ENCODE measurements at places on chromosomes 5 and 9.
A peak's percentile ranks its signal among the peaks of the same experiment; 100 is the strongest.

- no peak for DNase-seq
Measured at GRCh38 chr5:112787896-112788295, 50.2 kb downstream of the APC start.

DNA sequence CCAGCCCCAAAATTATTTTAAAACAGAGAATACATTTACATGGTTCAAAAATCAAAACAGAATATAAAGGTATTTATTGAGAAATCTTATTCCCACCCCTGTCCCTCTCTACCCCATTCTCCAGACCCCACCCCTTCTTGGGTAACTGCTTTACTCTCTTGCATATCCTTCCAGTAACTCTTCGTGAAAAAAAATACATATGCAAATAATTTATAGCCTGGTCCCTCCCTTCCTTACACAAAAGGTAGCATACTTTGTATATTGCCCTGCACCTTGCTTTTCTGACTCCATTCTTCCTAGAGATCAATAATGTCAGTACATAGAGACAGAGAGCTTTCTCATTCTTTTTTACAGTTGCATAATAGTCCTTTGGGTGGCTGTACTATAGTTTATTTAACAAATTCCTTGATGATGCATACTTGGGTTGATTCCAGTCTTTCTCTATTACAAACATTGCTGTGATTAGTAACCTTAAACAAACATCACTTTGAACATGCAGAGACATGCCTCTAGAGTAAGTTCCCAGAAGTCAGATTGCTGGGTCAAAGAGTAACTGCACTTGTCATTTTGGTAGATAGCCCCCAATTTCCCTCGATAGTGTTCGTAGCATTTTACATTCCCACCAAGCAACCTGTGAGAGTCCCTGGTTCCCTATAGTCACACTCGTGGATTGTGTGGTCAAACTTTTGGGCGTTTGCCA, 47.9 kb downstream of the STOM start:
- no peak for DNase-seq

DNA sequence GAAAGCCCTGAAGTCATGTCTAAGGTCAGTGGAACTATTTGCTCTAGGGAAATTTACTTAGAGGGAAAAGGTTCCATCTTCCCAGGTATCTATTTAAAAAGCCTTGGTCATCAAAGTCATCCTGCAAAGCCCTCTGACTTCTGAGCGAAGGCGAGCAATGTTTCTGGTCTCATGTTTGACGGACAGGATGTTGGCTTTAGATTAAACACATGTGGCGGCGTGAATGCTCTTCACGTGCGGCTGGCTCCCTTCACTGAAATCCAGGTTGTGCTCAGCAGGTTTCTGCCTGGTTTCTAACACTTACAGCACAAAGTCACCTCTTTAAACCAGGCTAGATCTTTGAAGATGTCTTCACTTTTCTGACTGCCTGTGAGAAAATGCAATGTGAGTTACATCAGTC, 5.7 kb upstream of the ZBTB34 start:
- no peak for DNase-seq

- DNase-seq, result no peak
Measured at GRCh38 chr9:123217128-123217654, 51.2 kb downstream of the STRBP start.

DNA sequence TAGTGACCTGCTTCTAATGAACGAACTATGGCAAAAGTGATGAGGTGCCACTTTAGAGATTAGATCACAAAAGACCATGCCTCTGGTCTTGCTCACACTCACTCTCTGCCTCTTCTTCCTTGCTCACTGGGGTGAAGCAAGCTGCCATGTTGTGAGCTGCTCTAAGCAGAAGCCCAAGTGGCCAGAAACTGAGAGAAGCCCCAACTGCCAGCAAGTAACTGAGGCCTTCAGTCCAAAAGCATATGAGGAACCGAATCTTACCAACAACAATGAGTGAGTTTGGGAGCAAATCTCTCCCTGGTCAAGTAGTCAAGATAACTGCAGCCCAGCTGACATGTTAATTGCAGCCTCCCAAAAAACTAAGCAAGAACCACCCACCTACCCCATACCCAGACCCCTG, 126.0 kb upstream of the ACO1 start:
- no peak for DNase-seq

DNA sequence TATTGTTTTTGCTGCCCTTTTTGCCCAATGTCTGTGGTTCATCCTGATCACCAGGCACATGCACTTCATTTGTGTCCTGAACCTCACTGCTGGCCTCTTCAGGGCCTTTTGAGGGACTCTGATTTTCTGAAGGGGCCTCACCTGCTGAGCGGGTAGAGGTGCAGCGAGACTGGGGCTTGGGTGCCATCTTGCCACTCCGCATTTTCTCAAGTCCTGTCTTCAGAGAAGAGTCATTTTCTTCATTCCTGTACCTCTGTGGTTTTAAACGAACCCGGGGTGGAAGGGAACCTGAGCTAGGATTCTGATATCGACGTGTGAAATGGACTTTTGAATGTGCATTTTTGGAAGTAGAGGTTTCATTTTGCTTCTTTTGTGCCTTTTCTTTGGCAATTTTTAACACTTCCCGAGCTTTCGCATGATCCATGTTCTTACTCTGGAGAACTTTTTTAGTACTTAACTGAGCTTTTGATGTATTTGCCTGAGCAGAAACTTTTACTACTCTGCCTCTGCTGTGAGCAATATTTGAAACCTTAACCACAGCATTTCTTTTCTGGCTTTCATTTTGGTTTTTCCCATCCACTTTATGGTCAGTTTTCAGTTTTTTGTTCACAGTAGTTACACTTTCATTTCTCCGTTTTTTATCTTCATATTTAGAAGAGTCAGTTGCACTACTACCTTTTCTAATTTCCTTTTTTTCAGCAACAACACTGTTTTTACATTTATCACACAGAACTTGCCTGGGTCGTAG, 26.1 kb downstream of the PWWP2A start:
- no peak for DNase-seq

GRCh38 chr5:137619191-137619870, 116.6 kb downstream of the KLHL3 start:
- peak; percentile 52 for DNase-seq

- no peak for DNase-seq
Measured at GRCh38 chr5:178068293-178068692, 45.0 kb upstream of the N4BP3 start.

DNA sequence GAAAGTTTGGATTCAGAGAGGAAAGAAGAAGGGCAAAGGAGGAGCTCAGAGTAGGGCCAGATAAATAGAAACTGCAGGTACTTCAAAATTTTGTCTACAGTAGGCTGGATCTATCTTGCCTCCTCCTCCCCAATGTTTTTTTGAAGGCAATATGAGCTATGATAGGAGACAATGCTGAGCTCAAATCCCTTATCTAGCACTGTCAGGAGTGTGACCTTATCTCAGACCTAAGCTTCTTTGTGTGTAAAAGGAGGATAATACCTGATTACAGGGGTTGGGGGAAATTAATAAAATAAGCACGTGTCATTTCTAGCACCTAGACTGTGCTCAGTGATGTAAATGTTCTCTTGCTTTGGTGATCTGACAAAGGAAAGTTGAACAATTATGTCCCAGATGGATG, 137.8 kb upstream of the CD180 start:
- DNase-seq, result no peak

- DNase-seq, result no peak
Measured at GRCh38 chr5:37663538-37663937, 176.3 kb downstream of the GDNF start.

DNA sequence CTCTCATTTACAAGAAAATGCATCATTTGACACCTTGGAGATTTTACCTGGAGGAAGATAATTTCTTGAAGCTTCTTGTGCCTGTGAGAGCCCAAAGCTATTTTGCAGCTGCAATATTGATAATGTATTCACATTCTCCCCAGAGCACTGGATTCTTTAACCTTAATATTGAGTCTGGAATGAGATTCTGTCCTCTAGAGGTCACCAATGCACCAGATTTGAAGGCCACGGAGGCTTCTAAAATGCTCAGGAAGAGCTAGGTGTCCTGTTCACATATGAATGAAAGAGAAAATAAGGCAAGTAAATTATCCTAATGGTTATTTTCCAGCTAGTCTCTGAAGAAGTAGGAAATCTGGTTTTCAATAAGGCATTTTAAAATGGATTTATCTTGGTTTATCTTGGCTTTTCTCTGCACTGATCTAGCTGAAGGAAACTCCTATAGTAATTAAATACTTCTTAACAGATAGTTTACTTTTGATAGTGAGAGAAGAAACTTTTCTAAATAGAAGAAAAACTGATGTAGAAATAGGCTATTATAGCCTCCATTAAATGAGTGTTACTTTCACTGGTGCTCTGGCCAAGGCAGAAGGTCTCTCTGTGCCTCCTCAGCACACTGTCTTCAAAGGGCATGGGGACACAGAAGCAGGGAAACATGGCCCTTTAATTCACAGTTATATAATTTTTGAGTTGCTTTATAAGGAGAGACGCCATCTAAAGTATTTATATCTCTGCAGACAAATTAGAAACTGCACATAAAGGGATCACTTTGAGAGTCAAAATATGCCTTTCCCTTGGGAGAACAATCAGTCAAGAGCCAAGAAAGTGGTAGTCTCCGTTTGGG, 297.0 kb upstream of the ACTBL2 start:
- no peak for DNase-seq

- no peak for DNase-seq
Measured at GRCh38 chr5:483011-483410, 40.0 kb downstream of the EXOC3 start.

DNA sequence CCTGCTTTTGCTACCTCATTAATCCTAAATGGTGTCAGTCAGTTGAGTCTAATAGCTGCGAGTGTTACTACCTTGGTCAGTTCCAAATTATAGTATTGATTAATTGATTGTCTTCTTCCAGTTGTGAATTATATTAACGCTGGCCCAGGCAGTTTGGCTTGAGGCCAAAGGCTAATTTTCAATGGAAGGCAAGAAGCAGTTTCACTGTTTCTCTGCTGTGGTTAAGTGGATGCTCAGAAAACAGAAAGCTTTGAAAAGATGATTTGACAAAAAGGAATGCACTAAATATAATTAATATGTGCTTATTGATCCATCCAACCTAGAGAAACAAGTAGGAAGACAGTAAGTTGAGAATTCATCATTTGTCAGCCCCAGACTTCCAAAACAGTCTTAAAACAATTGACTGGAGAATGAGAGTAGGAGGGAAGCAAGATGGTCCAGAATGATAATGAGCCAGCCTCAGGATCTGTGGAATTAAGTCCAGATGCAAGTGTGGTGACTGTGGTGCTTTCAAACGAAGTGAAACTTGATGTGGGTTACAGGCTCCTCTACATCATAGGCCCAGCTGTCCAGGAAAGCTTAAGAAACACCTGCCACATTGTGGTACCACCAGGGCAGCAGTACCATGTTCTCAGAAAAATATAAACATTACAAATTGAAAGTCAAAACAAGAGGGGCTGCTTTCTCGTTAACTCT, 1371.0 kb upstream of the DMAC1 start:
- DNase-seq, result no peak
